ENCODE measurements at places on chromosomes 2 and 18.

DNA sequence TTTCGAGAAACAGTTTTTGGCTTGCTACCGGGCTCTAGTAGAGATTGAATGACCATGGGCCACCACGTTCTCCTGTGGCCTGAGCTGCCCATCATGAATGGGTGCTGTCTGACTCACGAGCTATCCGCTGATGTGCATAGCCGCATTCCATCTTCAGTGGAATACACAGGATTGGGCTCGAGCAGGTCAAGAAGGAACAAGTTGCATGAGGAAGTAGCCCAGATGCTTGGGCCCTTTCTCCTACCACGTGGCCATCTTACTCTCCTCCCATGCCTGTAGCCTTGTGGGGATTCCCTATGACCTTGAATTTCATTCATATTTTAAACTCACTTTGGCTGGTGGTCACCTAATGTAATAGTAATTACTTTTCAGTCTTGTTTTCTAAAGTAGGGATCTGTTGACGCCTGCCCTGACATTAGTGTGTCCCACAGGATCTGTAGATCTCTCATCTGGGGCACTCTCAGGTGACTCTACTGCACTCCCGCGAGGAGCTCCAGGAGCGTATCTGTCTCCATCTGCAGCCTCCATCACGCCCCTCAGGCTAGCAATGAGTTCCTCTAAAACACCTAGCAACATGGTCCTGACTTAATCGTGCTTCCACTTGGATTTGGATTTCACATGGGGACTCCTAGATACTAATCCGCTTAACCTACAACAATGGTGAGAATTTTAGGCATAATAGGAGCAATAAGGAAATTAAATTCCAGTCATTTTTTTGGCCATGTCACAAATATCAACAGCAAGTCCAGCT lies 67.8 kb downstream of the PSMG2 start:
- no peak for DNase-seq

DNA sequence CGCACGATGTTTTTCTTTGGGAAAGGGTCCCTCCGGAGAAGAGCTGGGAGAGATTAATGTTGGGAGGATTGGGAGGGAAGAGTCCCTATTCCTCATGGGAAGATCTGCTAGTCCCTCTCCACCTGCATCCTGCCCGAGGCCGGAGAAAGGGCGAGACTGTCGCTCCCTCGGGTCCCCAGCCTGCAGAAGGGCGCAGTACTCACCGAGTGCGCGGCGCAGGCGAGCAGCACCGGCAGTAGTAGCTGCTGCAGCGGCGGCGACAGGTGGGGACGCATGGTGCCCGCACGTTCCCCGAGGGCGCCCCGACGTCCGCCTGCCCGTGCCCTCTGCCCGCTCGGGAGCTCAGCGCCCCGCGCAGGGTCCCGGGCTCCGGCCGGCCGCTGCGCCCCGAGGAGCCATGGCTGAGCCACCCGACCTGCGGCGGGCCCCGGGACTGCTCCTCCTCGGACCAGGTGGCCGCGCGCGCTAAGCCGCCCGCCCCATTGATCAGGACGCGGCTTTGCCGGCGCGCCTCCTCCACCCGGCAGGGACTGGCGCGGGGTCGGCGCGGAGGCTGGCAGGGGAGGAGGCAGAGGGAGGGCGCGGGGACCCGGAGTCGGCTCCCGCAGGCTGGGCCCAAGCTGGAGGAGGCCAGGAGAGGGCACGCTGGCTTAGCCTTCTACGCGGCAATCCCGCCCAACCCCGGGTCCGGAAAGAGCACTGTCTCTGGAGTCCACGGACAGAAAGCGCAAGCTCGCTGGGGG lies at the start of gene SCTR:
Gene SCTR, minus strand, starts transcription at position 532 of the 743 bp plus-strand sequence. Its CDS starts 257 bp downstream, at position 275.
- DNase-seq = no peak

GRCh38 chr2:64141674-64142405 lies 2.4 kb downstream of the PELI1 start:
- DNase-seq = no peak

- DNase-seq = no peak
These were observed 19.3 kb upstream of the FZD7 start for GRCh38 chr2:202014318-202014717.

DNA sequence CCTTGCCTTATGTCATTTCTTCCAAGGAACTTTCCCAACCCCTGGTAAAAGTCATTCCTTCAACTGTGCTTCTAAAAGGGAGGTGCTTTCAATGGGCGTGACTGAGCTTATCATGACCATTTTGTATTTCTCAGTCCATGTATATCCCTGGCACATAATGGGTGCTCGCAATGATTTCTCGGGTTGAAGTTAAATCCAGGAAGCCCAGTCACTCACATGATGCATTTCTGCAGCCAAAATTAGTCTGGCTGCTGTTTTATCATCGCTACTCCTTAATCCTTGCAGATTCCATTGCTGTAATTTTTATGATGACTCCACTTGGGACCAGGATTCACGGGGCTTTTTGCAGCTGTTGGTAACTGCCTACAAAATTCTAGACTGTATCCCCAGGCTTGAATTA lies 25.9 kb upstream of the RFX8 start:
- no peak for DNase-seq

- DNase-seq = no peak
These were observed 208.4 kb downstream of the FIGN start for GRCh38 chr2:163527381-163527780.

GRCh38 chr2:239639421-239640185 lies 238.8 kb upstream of the HDAC4 start:
- DNase-seq = no peak

- no peak for DNase-seq
These were observed 13.7 kb downstream of the ANKRD23 start for GRCh38 chr2:96830044-96830562.

GRCh38 chr2:9905413-9905812 lies 46.1 kb upstream of the GRHL1 start:
- no peak for DNase-seq

DNA sequence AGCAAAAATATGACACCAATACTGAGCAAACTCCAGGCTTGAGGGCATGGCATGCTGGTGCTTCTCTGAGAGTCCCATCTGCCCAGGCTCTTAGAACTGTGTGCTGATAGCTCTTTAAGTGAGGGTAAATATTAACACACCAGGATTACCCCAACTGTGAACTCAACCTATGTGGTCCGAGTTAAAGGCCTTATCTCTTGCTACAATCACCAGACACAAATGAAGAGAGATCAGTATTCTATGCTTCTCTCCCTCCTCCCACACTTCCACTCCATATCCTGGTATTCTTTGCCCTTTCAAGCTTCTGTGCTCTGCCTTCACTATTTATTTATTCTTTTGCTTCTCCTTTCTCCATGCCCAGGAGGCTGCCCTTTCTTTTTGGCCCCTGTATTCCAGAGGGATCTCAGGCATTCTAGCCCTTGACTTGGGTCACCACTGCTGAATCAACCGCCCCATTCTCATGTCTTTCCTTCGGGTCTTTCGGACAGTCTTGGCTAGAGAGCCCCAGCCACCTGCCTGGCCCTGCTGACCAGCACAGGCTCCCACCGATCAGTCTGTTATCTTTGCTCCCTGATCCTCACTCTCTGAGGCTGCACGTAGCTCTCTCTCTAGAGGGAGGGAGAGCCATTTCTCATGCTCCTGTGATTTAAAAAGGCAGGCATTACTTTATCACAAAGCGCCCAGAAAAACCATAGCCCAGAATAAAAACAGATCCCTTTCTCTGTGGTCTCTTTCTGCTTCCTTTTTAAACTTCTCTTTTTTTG lies 17.2 kb upstream of the HK2 start:
- no peak for DNase-seq

DNA sequence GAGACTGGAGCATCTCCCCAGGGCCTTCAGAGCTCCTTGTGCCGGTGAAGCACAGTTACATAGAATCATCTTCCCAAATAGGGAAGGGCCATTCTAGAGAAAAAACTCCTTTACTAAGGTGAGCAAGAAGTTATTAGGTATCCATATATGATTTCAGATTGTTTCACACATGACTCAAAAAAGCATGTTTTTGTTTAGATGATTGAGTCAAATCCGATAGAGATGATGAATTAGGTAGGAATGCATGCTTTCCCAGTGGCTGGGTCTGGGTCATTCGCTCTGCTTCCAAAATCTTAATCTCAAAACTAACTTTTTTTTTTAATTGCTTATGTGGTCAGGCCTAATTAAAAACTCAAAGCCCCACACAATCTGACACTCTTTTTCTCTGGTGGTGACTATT lies 3.8 kb downstream of the NT5C1B start:
- DNase-seq = no peak

DNA sequence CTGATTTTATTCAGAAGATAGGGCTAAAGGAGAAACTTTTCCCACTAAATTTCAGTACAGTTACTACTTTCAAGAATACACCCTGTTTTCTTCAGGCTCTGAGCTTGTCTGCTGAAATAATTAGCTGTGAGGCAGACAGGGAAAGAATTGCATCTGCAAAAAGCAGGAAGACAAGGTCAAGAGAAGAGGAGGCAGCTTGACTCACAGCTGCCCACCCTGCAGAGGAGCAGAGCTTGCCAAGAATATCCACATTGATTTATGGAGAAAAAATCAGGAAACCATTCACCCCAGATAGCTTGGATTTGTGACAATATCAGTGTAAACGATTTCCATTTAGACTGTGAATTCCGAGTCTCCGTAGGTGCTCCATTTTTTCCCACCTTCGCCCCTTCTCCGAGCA lies 49.0 kb downstream of the ACTR2 start:
- DNase-seq = no peak
